ENCODE measurements at places on chromosomes 12 and 14.

DNA sequence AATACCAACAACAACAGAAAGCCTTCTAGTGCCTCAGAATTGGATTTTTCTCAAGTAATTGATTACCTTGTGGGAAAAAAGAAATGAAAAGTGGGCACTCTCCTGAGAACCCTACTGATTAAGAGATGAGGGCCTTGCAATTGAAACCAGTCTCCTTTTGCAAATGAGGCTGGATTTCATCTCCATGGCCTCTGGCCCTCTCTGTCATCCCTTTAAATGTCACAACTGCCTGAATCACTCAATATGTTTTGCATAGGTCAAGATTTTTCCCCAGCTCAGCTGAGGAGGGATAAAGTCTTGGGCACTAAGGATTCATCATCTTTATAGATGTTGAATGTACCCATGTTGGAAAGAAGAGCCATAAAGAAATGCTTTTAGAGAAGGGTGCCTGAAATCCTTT lies 166.4 kb downstream of the RMST start:
- DNase-seq = no peak

DNA sequence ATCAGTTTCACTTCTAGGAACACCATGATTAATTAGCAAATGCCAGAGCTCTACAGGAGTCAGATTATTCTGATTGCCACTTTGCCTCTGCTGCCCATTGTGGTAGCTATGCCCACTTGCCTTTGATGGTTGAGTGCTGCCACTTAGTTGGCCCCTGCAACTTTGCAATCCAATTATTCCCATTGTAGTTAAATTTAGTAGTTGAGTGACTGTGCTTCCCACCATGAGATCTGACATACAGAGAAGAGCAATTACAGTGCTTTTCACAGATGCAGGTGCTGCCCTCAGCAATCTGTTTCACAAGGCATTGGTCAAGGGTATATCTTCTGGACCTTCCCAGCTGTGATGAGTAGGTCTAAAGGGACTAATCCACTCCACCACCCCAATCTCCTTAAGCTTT lies 468.4 kb upstream of the RGS6 start:
- no peak for DNase-seq

- no peak for DNase-seq
Measured at GRCh38 chr14:73467377-73467776, 9.0 kb upstream of the NUMB start.

GRCh38 chr12:124554429-124555029 lies 12.9 kb downstream of the NCOR2 start:
- DNase-seq = no peak

- DNase-seq = no peak
Measured at GRCh38 chr12:108046135-108046534, 83.0 kb upstream of the WSCD2 start.

GRCh38 chr12:79690638-79691510 lies at the start of gene PAWR:
PAWR (minus strand) TSS chr12:79690964; CDS start chr12:79690244, 720 bp downstream.
- DNase-seq = no peak

DNA sequence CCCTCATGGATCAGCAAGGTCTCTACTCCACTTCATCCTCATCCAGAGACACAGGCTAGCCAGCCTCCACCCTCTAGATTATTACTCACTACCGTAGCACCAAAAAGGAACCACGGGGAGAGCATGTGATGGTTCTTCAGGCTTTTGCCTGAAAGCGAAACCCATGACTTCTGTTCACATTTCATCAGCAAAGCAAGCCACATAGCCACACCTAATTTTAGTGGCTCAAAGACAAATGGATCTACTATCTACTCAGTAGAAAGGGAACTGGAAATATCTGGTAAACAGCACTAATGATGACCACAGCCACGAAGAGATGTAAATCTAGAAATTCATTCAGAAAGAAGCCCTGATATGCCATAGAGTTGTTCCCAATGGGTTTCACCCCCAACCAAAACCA lies 51.4 kb downstream of the VCPKMT start:
- DNase-seq = no peak

- DNase-seq = no peak
Measured at GRCh38 chr12:12017135-12017581, 53.6 kb upstream of the BCL2L14 start.

GRCh38 chr14:77316195-77316505 lies 4.5 kb downstream of the POMT2 start:
- no peak for DNase-seq

DNA sequence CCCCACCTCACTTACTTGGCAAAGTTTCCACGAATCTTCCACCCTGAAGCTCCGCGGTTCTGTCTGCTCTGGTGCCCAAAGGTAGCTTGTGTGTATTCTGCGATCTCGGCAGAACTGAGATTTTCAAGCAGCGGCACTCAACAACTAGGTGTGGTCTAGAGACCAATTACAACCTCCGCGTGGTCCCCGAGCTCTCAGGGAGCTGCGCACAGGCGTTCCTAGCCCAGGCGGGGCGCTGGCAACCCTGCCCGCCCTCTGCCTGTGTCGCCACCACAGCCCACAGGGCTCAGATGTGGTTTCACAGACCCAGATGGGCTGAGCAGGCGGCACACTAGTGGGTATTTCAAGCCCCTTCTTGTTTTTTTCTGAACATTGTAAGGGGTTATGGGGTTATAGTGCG lies 1.5 kb upstream of the DIABLO start:
- DNase-seq = no peak
